ENCODE measurements at places on chromosomes 3 and 15. TPM values are rescaled to one million over a fixed set of nuclear protein-coding genes. Genes with fewer than 3 reads are reported as not detected.

Gene FAM107A
- not detected for total RNA-seq

- H3K4me3 ChIP-seq: no peak overlapping the region
- peaks cover 13% of the 10 kb centered on the region for H3K36me3 ChIP-seq
- no peak for DNase-seq
- H3K27me3 ChIP-seq: no peaks in the 10 kb centered on the region
Observed at GRCh38 chr3:27613846-27614500, 108.2 kb downstream of the EOMES start.

DNA sequence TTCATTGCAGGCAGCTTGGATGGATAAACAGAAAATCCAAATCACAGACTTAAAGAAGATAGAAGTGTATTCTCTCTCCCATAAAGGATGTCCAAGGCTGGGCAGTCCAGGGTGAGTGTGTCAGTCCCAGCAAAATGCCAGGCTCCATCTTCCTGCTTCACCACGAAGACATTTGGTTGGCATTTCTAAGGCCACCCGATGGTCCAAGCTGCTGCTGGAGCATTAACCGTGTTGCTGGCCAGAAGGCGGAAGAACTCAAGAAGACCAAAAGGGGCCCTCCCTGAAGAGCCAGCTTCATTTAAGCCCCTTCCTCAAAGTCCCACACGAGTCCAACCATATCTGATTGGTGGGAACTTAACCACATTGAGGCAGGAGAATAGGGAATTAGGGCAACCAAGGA, 3.0 kb upstream of the CYP11A1 start:
- H3K27me3 ChIP-seq: peaks cover 36% of the 10 kb centered on the region
- no peak overlapping the region for H3K4me3 ChIP-seq
- no peak for DNase-seq
- H3K36me3 ChIP-seq: no peaks in the 10 kb centered on the region
- H3K4me1 ChIP-seq: peaks cover 12% of the 10 kb centered on the region

Gene POPDC2
- total RNA-seq: 0.94 TPM

Gene IGDCC3
- not detected for total RNA-seq

DNA sequence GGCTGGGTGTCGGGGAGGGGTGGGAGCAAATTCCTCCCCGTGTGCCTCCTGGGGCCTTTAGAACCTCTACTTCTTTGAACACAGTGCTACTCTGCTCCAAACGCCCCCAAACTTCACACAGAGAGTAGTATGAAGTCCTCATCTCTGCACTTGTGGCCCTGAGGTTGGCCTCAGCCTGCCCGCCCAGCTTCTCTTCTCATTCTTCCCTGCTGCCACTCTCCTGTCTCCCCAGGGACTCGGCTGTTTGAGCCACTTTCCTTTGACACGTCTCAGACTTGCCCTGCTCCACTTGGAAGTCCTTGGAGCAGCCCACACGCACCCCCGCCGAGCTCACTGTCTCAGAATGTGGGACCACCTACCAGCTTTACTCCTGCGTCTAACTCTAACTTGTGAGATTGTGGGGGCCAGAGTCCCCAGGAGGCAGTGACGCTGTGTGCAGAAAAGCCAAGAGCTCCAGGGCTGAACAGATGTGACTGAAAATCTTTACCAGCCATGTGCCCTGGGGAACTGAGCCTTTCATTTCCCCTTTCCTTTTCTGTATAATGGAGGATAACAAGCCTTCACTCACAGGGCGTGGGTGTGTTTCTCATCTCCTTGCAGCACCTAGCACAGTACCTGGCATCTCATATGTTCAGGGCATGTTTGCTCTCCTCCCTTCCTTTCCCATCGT, 233.6 kb upstream of the CTDSPL start:
- no peak for DNase-seq
- H3K27me3 ChIP-seq: peaks cover 6% of the 10 kb centered on the region
- H3K27ac ChIP-seq: no peak overlapping the region

Gene PIGZ
- total RNA-seq: 2.1 TPM

- H3K4me3 ChIP-seq: no peak overlapping the region
- no peaks in the 10 kb centered on the region for H3K27me3 ChIP-seq
- H3K4me1 ChIP-seq: peaks cover 9% of the 10 kb centered on the region
- H3K27ac ChIP-seq: no peak overlapping the region
- DNase-seq: no peak
- peaks cover 6% of the 10 kb centered on the region for H3K36me3 ChIP-seq
Observed at GRCh38 chr3:105526360-105527111, 159.8 kb downstream of the ALCAM start.

DNA sequence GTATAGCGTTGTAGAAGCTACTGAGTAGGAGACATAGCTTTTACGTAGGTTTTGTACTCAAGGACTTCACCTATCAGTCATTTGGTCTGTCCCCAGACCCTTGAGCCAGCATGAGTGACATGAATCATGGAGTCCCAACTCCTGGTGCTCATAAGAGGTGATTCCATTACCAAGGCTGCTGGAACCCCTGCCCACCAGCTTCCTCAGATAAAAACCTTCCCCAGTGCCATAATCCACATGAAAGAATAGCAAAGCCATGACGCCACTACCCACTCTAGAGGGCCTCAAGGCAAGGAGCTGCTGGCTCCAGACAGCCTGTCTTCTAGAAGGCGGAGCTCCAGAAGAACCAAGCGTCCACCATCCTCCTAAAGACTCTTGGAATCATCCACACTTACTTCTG, 69.6 kb downstream of the NCEH1 start:
- H3K27ac ChIP-seq: no peak overlapping the region
- no peaks in the 10 kb centered on the region for H3K4me1 ChIP-seq
- no peak for DNase-seq
- no peaks in the 10 kb centered on the region for H3K36me3 ChIP-seq

Gene NEK10
- 0.84 TPM for total RNA-seq

Gene IQCF2
- total RNA-seq: not detected

DNA sequence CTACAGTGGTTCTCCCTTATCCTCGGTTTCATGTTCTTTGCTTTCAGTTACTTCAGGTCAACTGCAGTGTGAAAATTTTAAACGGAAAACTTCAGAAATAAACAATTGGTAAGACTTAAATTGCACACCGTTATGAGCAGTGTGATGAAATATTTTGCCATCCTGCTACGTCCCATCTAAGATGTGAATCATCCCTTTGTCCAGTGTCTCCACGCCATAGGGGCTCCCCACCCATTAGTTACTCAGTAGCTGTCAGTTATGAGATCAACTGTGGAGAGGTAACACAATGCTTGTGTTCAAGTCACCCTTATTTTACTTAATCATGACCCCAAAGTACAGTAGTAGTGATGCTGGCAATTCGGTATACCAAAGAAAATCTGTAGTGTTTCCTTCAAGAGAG, 47.4 kb downstream of the TJP1 start:
- no peaks in the 10 kb centered on the region for H3K4me1 ChIP-seq
- no peak overlapping the region for H3K27ac ChIP-seq
- no peak for DNase-seq
- no peaks in the 10 kb centered on the region for H3K36me3 ChIP-seq
- no peak overlapping the region for H3K4me3 ChIP-seq

Gene ZNF502
- 0.27 TPM for total RNA-seq

Gene GPR27
- 0.62 TPM for total RNA-seq

Gene SGO1
- total RNA-seq: 20.8 TPM

Gene FGD5
- not detected for total RNA-seq

Gene KLF15
- 0.14 TPM for total RNA-seq

Gene VIPR1
- 0.51 TPM for total RNA-seq

- H3K4me3 ChIP-seq: peak overlapping the region; percentile 75
- no peak for DNase-seq
- peaks cover 22% of the 10 kb centered on the region for H3K4me1 ChIP-seq
- H3K27ac ChIP-seq: peak overlapping the region; percentile 16
- peaks cover 17% of the 10 kb centered on the region for H3K27me3 ChIP-seq
Observed at GRCh38 chr15:77071305-77072223, 655 bp upstream of the TSPAN3 start.

Gene KNG1
- total RNA-seq: not detected

Gene ACP3
- not detected for total RNA-seq

DNA sequence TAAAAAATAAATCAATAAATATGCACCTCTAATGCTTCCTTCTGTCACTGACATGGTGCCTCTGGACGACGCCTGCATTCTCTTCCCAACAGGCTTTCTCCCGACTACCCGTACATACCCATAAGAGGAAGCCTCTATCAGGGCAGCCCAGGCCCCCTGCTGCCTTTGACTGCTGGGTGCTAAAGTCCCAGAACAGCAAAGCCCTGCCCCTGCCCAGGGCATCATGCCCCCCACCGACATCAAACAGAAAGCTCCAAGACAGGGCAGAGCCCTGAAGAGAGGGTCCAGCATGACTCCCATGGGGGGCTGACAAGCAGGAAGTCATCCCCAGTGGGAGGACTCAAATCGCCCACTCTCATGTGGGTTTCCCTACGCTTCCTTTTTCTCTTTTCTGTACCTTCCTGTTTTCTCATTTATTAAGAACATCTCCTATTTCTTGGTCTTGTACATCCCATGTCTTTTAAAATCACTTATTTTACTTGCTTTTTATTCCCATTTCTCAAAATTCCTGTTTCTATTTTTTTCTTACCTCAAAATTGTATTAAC, 23.4 kb downstream of the XPC start:
- H3K4me3 ChIP-seq: no peak overlapping the region
- no peaks in the 10 kb centered on the region for H3K4me1 ChIP-seq
- H3K27me3 ChIP-seq: no peaks in the 10 kb centered on the region
- no peak for DNase-seq
- peaks cover 66% of the 10 kb centered on the region for H3K36me3 ChIP-seq

DNA sequence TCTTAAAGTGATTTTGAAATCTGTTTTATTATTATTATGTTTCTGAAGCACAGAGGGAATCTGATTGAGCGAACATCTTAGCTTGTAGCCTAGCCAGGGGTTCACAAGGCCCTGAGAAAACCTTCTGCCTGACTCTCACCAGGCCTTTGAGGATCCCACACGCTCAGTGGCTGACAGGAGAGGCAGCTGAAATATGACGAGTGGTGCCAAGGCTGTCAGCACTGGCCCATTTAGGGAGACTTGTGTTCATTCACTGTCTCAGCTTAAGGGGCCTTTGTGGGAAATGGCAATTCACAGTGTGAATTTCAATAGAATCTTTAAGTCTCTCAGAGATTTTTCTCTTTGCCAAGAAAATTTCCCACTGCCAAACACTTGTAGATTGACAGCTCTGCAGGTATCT, 770.9 kb downstream of the TUSC7 start:
- no peaks in the 10 kb centered on the region for H3K4me1 ChIP-seq
- H3K36me3 ChIP-seq: no peaks in the 10 kb centered on the region
- DNase-seq: no peak
- H3K27ac ChIP-seq: no peak overlapping the region
- H3K4me3 ChIP-seq: no peak overlapping the region

DNA sequence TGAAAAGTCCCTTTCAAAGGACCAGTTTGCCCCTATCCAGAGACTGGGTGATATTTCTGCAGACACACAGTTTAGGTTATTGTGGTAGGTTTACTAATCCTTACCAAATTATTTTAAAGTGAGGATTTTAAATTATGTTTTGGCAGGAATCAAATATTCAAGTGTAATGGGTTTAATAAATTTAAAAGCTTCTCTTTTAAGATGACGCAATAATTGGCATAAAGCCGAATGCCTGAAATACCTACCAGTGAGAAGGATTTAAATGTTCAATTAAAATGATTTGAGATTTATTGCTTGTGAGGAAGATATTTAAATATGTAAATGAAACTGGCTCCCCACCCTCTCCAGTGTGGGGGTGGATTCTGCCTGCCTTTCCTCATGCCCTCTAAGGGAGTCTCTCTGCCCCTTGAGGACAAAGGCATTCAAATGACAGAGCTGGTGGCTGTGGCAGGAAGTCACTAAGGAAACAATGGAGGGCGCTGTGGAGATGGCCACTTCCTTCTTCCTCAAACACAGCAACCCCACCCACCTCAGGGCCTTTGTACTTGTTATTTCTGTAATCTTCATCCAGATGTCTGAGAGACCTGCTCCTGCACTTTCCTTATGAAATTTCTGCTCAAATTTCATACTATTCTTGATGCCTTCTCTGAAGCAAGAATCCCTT, 131.7 kb downstream of the TNIK start:
- DNase-seq: peak; percentile 38
- H3K36me3 ChIP-seq: peaks cover 17% of the 10 kb centered on the region
- H3K27ac ChIP-seq: no peak overlapping the region
- H3K4me1 ChIP-seq: peaks cover 44% of the 10 kb centered on the region
- H3K27me3 ChIP-seq: no peaks in the 10 kb centered on the region

DNA sequence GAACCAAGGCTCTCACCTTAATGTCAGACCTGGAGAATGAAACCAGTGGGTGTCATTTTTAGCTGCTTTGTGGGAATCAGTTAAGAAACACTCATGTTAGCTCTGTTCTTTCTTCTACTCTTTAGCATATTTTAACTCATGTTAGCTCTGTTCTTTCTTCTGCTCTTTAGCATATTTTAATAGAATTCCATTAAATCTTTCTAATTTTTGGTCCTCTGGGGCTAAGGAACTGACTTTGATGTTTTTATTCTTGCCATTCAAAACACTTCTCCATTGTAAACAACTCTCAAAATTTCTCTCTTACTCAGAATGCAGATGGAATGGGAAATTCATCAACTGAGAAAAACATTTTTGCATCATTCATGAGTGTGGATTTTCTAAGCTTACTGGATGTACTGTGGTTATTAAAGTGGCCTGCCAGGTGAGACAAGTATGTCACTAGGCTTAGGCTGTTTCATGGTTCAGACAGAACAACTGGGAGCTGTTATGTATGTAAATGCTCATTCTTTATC, 680.6 kb downstream of the ROBO2 start:
- H3K36me3 ChIP-seq: no peaks in the 10 kb centered on the region
- no peak overlapping the region for H3K27ac ChIP-seq
- no peaks in the 10 kb centered on the region for H3K27me3 ChIP-seq
- no peak for DNase-seq

- H3K27ac ChIP-seq: no peak overlapping the region
- no peaks in the 10 kb centered on the region for H3K27me3 ChIP-seq
- no peaks in the 10 kb centered on the region for H3K4me1 ChIP-seq
- no peaks in the 10 kb centered on the region for H3K36me3 ChIP-seq
Observed at GRCh38 chr3:42662037-42662812, 8.7 kb downstream of the ZBTB47 start.

DNA sequence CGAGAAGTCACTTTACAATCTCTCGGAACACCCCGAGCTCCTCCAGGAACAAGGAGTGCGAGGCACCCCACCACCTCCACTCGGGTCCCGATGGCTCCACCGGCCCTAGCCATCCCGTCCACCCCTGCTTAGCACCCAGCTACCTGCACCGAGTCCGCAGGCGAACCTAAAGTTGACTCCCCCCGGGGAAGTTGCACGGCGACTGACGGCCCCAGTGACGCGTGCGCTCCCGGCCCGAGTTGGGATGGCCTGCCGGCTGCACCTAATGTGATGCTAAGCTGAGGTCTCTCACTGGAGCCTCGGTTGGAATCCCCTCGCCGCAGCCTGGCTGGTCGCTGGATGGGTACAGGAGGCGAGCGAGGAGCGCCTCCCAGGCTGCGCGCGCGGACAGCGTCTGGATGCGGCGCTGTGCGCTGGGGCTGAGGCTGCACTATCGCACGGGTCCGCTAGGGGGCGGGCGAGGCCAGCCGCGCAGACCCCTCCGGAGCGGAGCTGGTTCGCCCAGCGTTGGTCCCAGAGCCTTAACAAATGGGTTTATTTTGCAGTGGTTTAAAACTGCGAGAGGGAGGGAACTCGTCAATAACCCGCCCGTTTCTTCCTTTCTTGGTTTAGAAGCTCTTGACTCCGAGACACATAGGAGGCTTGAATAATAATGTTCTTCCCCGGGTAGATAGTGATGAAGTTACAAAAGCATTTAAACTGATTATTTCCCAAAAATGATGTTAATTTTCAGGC, at the start of gene OXTR:
TSS of gene OXTR (minus strand) at position 526 of the 735 bp plus-strand sequence. CDS start 1,426 bp downstream, outside the sequence.
- peak; percentile 55 for DNase-seq
- peaks cover 12% of the 10 kb centered on the region for H3K4me1 ChIP-seq
- no peaks in the 10 kb centered on the region for H3K36me3 ChIP-seq
- H3K27ac ChIP-seq: no peak within 1 kb of the TSS
- H3K27me3 ChIP-seq: peaks cover 45% of the 10 kb centered on the region

Gene LDHAL6B
- total RNA-seq: not detected

- H3K4me1 ChIP-seq: peaks cover 36% of the 10 kb centered on the region
- no peaks in the 10 kb centered on the region for H3K27me3 ChIP-seq
- peaks cover 54% of the 10 kb centered on the region for H3K36me3 ChIP-seq
- H3K4me3 ChIP-seq: no peak overlapping the region
- no peak for DNase-seq
- H3K27ac ChIP-seq: no peak overlapping the region
Observed at GRCh38 chr3:186993210-186993782, 63.0 kb downstream of the ST6GAL1 start.
